ENCODE measurements at places on chromosomes 1 and 21. TPM values are rescaled to one million over a fixed set of nuclear protein-coding genes. Genes with fewer than 3 reads are reported as not detected.

The SMAP2 gene
- polyA plus RNA-seq: 19.5 TPM

The SPRR4 gene
- not detected for polyA plus RNA-seq

- DNase-seq: no peak
These were observed 622.5 kb upstream of the NR5A2 start for GRCh38 chr1:199404976-199405375.

GRCh38 chr21:14526836-14527695 is 19.0 kb downstream of the SAMSN1 start:
- DNase-seq: no peak

GRCh38 chr1:156751451-156751756 is at the start of gene HDGF:
TSS of gene HDGF (minus strand) at chr1:156751675. CDS start at chr1:156751429, 246 bp downstream.
- DNase-seq: no peak

DNA sequence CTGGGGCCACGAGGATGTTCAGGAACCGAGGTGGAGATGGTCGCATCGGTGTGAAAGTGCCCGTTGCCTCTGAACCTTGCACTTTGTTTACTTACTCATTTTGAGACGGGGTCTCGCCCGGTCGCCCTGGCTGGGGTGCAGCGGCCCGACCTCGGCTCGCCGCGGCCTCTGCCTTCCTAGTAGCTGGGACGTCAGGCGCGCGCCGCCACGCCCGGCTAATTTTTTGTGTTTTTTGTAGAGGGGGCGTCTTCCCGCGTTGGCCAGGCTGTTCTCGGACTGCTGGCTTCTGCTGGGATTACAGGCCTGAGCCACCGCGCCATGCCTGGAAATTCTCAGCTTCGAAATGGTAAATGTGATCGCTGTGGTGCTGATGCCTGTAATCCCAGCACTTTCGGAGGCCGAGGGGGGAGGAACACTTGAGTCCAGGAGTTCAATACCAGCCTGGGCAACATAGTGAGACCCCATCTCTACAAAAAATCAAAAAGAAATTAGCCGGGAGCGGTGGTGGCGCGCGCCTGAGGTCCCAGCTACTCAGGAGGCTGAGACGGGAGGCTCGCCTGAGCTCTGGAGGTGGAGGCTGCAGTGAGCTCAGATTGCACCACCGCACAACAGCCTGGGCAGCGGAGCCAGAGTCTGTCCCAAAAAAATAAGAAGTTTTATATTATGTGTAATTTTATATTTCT is 684 bp upstream of the MRPL20 start:
- DNase-seq: no peak

The TRIM67 gene
- polyA plus RNA-seq: 0.14 TPM

GRCh38 chr1:214429951-214430770 is 121.2 kb downstream of the PTPN14 start:
- no peak for DNase-seq
